ENCODE measurements at places on chromosomes 4 and X.

DNA sequence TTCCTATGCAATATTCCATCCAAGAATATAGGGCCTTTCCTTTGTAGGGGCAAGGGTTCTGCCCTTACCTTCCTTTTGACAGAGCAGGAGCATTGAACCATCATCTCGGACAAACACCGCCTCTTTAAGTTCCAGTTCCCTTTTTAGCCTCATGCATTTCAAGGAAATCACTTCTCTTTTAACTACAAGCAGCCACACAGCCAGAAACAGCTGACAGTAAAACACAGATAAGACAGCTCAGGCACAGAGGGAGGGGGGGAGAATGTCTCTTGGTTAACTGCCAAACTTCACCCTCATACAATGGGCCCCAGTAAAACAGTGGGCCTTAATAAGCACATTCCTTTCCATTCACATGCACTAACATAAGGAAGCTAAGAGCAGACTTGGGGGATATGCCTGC, 648.3 kb downstream of the GABRG1 start:
- DNase-seq: no peak

DNA sequence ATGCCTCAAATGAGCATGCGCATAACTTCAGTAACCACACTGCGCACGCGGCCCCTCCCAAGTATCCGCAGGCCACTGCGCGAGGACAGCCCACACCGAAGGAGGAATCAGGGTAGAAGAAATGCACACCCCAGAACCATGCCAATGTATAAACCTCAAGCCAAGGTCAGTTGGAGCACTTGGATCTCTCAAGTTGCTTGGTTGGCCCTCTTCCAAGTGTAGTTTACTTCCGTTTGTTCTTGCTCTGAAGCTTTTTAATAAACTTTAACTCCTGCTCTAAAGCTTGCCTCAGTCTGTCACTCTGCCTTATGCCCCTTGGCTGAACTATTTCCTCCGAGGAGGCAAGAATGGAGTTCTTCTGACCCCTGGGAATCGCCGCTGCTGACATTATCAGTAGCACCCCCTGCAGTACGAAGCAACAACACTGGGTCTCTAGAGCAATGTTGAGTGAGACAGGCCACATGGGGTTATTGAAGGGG, 22.0 kb upstream of the SPINK2 start:
- DNase-seq: no peak

GRCh38 chr4:110472583-110473329, 3.2 kb upstream of the ENPEP start:
- no peak for DNase-seq

GRCh38 chrX:139739138-139739537, 31.2 kb upstream of the MCF2 start:
- DNase-seq: no peak

DNA sequence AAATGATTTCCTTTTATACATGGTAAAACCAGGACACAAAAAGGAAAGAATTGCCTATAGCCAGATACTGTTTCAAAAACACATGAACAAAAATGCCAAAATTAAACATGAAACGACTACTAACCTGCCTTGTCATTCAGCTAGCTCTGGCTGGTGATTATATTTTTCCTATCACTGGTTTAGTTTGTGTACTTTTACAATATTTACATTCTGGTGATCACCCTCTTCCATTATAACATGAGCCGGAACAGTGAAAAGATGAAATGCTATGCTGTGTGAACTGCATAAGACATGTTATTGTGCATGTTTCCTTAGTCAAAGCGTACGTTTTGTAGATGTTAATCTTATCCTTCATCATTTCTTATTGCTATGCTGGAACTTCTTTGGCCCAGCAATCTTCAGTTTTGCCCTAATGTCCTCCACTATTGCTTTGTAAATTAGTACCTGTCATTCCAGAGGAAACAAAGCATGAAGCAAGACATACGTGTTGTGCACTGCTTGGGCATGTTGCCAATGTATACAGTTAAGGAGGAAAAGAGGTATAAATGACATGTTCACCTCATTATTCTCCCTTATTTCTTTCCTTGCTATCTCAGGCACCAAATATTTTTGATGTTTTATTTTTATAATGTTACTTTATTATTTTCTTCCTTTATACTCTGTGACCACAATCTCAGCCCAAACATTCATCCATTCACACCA, 386.3 kb downstream of the ARHGAP24 start:
- DNase-seq: no peak

DNA sequence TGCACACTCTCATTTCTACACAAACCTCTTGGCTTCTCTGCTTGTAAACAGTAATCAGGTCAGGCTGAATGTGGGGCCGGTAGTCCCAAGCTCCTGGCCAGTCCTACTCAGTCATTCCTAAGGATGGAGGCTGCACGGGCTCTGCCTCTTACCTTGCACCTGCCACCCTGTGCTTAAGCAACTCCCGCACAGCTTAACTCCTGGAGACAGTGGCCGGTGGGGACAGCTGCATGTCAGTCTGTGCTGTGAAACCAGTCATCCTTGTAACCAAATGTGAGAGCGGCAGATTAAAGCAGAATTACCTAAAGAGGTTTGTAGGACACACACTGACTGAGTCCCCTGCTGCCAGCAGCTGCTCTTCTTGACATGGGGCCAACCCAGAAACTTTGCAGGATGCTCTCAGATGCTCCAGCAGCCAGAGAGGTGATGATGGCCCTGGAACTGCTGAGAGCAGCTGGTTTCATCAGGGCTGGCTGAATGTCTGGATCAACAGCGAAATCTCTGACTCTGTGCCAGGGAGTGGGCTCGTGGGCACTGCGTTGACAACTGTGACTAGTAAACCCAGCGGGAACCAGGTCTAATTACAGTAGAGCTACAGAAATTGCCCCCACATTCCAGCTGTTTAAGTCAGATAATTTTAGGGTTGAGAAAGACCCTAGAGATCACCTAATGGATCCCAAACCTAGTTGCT, 123.7 kb downstream of the ANAPC4 start:
- no peak for DNase-seq

- DNase-seq: no peak
Measured at GRCh38 chrX:69025802-69026301, 139.4 kb downstream of the PJA1 start.

DNA sequence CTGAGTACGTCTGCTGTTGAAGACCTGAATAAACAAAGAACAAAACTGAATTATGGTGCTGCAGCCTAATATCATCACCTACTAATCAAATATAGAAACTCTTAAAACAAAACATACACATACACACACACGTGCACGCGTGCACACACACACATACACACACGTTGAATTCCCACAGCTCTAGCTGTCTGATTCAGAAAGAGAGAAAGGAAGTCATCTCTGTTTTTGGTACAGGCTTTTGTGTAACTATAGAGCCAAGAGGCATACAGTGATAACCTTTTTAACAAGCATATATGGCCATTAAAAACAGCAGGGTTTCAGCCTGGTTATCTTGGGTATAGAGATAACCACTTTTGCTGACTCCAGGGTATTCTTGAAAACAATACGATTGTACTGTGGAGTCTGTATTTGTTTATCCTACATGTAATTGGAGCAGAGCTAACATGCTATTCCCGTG, 823.2 kb downstream of the CCSER1 start:
- no peak for DNase-seq

DNA sequence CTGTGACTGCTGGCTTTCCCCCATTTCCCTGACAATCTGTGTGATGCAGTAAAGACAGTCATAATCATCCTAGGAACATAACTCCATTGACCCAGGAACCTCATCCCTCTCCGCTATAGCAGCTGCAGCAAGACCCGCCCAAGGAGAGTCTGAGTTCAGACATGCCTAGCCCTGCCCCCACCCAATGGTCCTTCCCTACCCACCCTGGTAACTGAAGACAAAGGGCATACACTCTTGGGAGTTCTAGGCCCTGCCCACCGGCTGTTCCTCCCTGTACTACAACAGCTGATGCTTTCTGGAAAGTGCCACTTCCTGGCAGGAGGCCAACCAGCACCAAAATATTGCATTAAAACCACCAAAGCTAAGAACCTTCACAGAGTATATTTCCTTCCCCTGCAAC, 1035.6 kb downstream of the C4orf33 start:
- DNase-seq: no peak

- DNase-seq: no peak
Measured at GRCh38 chr4:26093551-26093950, 179.5 kb downstream of the SMIM20 start.
